ENCODE measurements at places on chromosomes 1 and 21. TPM values are rescaled to one million over a fixed set of nuclear protein-coding genes. Genes with fewer than 3 reads are reported as not detected.

The AP4B1 gene
- 15.5 TPM for total RNA-seq

DNA sequence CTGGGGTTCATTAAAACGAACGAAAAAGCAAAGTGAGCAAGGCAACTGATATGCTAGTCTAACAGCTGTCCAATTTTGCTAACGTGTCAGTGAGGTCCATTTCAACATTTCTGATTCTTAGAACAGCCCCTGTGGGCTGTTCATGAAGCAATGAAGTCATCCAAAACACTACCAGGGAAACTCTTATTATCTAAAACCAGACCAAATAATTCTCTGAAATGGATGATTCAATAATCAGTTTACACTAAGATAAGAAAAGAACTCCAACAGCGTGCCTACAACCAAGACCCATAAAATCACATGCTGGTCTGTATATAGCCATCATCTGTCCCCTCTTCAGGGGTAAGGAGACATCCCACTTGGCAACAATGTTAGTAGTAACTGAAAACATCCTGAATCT is 122.7 kb downstream of the TGFBR3 start:
- no peaks in the 10 kb centered on the region for H3K27me3 ChIP-seq
- no peak overlapping the region for H3K4me3 ChIP-seq
- H3K27ac ChIP-seq, result no peak overlapping the region
- peaks cover under 1% of the 10 kb centered on the region for H3K4me1 ChIP-seq

The PRDM15 gene
- total RNA-seq, result 13.4 TPM

- no peak overlapping the region for H3K27ac ChIP-seq
- H3K36me3 ChIP-seq, result no peaks in the 10 kb centered on the region
- H3K4me1 ChIP-seq, result no peaks in the 10 kb centered on the region
- H3K4me3 ChIP-seq, result no peak overlapping the region
Measured at GRCh38 chr21:41548781-41549180, 40.8 kb upstream of the TMPRSS2 start.

- peak overlapping the region; percentile 95 for H3K4me3 ChIP-seq
- H3K27me3 ChIP-seq, result no peaks in the 10 kb centered on the region
- no peaks in the 10 kb centered on the region for H3K36me3 ChIP-seq
Measured at GRCh38 chr1:180503280-180503862, 994 bp upstream of the ACBD6 start.

The SPATC1L gene
- 49.5 TPM for total RNA-seq

The KCNQ4 gene
- 2.5 TPM for total RNA-seq

The KRTAP21-2 gene
- total RNA-seq, result not detected

DNA sequence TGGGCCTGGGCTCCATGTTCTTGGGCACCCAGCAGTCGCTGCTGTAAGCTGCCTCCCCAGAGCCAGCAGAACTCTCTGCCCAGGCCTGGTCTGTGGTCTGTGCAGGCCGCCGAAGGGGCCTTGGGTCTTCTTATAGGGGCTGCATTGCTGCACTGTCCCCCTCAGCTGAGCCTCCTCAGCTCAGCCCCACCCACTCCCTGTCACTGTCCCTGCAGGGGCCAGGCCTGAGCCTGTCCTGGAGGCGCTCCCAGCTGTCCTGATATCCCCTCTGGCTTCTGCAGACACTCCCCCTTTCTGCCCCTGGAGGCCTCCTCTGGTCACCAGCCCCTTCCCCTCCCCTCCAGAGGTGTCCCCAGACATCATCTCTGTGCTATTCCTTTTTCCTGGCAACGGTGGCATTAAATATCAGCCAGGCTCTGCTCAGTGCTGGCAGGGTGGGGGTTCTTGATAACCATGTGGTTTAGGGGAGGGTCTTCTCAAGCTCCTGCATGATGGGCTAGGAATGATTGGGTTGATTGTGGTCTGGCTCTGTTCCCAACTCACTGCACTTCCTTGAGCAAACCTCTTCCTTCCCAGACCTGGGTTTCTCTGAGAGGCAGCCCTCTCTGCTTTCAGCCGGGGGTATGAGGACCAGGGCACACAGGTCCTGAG is 3.7 kb upstream of the FOXO6 start:
- no peaks in the 10 kb centered on the region for H3K36me3 ChIP-seq
- peaks cover 7% of the 10 kb centered on the region for H3K27me3 ChIP-seq
- DNase-seq, result no peak
- no peak overlapping the region for H3K4me3 ChIP-seq
- no peak overlapping the region for H3K27ac ChIP-seq
- peaks cover 31% of the 10 kb centered on the region for H3K4me1 ChIP-seq

The LCE2B gene
- total RNA-seq, result not detected

- DNase-seq, result peak; percentile 75
- H3K27me3 ChIP-seq, result no peaks in the 10 kb centered on the region
- H3K4me1 ChIP-seq, result peaks cover 13% of the 10 kb centered on the region
- H3K4me3 ChIP-seq, result no peak overlapping the region
Measured at GRCh38 chr1:20302108-20302471, 11.4 kb downstream of the VWA5B1 start.

DNA sequence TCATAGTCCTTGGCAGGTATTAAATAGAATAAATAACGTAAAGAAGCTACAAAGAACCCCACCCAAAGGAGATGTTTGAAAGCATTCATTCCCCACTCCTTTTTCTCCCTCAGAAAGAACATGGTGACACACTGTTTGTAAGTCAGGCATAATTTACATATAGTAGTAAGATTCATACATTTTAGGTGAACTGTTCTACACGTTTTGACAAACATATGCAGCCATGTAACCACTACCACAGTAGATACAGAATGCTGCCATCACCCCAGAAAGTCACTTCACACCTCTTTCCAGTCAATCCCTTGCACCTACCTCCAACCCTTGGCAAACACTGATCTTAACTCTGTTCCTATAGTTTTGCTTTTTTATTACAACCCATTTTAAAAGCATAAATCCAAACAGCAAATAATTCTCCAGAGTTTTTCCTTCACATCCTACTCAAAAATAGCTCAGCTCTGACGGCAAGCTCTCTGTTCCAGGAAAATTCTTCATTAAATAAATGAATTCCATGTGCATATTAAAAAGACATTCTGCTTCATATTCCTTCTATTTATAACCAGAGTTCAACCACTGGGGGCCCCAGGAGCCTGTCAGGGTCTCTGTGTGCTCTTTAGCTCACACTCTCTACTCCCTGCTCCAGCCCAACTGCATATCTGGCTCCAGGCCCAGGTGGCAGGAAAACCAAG is 258.8 kb downstream of the PLPP3 start:
- H3K27ac ChIP-seq, result no peak overlapping the region
- peaks cover 7% of the 10 kb centered on the region for H3K4me1 ChIP-seq
- no peak overlapping the region for H3K4me3 ChIP-seq
- no peaks in the 10 kb centered on the region for H3K27me3 ChIP-seq
- H3K36me3 ChIP-seq, result no peaks in the 10 kb centered on the region

DNA sequence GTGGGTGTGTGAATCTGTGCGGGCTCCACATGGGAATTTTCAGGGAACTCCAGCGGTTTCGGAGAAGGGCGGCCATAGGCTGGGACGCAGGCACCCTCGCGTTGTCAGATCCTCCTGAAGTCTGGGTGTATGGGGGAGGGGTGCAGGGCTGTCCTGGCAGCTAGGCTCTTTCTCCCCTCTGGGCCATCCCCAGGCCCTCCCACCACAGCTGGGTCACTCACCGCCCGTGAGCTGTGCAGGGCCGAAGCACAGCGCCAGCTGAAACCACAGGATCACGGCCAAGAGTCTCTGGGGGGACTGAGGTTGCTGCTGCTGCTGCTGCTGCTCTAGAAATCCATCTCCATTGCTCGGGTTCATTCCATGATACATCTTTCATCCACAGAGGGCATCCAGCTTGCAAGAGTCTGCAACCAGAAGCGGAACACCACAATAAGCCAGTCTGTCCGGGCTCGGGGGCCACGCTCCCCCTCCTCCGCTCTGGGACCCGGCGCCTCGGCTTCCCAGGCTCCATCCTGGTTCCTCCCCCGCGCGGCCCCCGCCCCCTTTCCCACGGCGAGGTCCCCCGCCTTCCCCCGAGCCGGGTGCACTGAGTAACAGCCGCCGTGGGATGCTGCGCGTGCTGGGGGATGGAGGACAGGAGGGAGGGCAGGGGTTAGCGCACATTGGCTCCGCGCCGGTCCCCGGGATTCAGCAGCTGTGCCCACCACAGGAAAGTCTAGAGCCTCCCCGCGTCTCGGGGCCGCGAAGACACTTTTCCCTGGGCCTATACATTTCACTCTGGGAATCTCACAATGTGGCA is 720 bp downstream of the SUSD4 start:
- peaks cover 74% of the 10 kb centered on the region for H3K27me3 ChIP-seq
- no peak overlapping the region for H3K27ac ChIP-seq
- peak overlapping the region; percentile 74 for H3K4me3 ChIP-seq
- no peaks in the 10 kb centered on the region for H3K36me3 ChIP-seq
- no peak for DNase-seq

- no peak for DNase-seq
- no peaks in the 10 kb centered on the region for H3K27me3 ChIP-seq
- no peaks in the 10 kb centered on the region for H3K4me1 ChIP-seq
- no peak overlapping the region for H3K27ac ChIP-seq
Measured at GRCh38 chr1:199102239-199102638, 463.4 kb downstream of the PTPRC start.

- H3K36me3 ChIP-seq, result no peaks in the 10 kb centered on the region
- no peak overlapping the region for H3K4me3 ChIP-seq
- H3K27me3 ChIP-seq, result no peaks in the 10 kb centered on the region
Measured at GRCh38 chr21:43572446-43572845, 86.8 kb downstream of the HSF2BP start.

- H3K4me3 ChIP-seq, result no peak overlapping the region
- H3K4me1 ChIP-seq, result peaks cover 31% of the 10 kb centered on the region
- H3K27ac ChIP-seq, result peak overlapping the region; percentile 80
Measured at GRCh38 chr1:232868793-232869491, 63.7 kb downstream of the MAP10 start.

DNA sequence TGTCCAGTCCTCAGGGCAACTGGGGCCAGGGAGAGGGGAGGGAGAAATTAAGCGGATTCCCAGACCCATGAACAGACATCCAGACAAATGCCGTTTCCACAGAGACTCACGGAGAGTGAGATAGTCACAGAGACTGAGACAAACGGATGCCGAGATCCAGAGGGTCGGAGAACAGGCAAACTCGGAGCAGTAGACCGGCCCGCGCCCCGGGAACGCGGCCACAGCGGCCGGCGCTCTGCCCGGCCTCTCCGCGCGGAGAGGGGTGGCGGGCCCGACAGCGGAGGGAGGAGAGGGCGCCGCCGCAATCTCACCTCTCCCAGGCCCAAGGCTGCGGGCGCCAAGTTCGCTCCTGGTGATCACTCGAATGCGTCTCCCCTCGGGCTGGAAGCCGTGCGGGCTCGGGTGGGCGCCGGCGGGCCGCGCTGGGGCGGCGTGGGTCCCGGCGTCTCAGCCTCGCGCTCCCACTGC is 831 bp upstream of the FOXD2 start:
- H3K27me3 ChIP-seq, result no peaks in the 10 kb centered on the region
- H3K4me3 ChIP-seq, result peak overlapping the region; percentile 77
- H3K4me1 ChIP-seq, result peaks cover 12% of the 10 kb centered on the region
- DNase-seq, result peak; percentile 24

- H3K27ac ChIP-seq, result no peak overlapping the region
- H3K4me3 ChIP-seq, result no peak overlapping the region
- H3K4me1 ChIP-seq, result no peaks in the 10 kb centered on the region
- H3K27me3 ChIP-seq, result no peaks in the 10 kb centered on the region
Measured at GRCh38 chr1:19179597-19180264, 30.3 kb downstream of the UBR4 start.

- no peaks in the 10 kb centered on the region for H3K27me3 ChIP-seq
- peaks cover 17% of the 10 kb centered on the region for H3K4me1 ChIP-seq
- DNase-seq, result no peak
- H3K36me3 ChIP-seq, result no peaks in the 10 kb centered on the region
- H3K27ac ChIP-seq, result no peak overlapping the region
Measured at GRCh38 chr1:41813755-41814745, 104.7 kb downstream of the HIVEP3 start.

DNA sequence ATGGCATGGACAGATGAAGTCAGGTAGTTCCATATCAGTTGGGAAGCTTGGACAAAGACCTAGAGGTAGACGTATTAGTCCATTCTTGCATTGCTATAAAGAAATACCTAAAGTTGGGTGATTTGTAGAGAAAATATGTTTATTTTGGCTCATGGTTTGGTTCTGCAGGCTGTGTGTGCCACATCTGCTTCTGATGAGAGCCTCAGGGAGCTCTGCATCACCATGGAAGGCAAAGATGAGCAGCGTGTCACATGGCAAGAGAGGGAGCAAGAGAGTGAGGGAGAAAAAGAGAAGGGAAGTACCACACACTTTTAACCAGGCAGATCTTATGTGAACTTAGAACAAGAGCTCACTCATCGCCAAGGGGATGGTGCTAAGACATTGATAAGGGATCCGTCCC is 9.0 kb downstream of the TSACC start:
- H3K27me3 ChIP-seq, result no peaks in the 10 kb centered on the region
- H3K27ac ChIP-seq, result no peak overlapping the region
- DNase-seq, result no peak
- H3K4me3 ChIP-seq, result no peak overlapping the region
- no peaks in the 10 kb centered on the region for H3K4me1 ChIP-seq

- no peaks in the 10 kb centered on the region for H3K27me3 ChIP-seq
- DNase-seq, result no peak
- no peak overlapping the region for H3K4me3 ChIP-seq
Measured at GRCh38 chr1:195335541-195335940, 1272.7 kb downstream of the KCNT2 start.

GRCh38 chr1:219476716-219477115 is 136.2 kb downstream of the ZC3H11B start:
- no peak overlapping the region for H3K27ac ChIP-seq
- H3K4me1 ChIP-seq, result peaks cover 5% of the 10 kb centered on the region
- H3K36me3 ChIP-seq, result no peaks in the 10 kb centered on the region
- no peaks in the 10 kb centered on the region for H3K27me3 ChIP-seq
- no peak for DNase-seq
- no peak overlapping the region for H3K4me3 ChIP-seq

GRCh38 chr1:115107516-115108260 is 18.4 kb upstream of the TSPAN2 start:
- H3K4me3 ChIP-seq, result no peak overlapping the region
- DNase-seq, result no peak
- H3K27me3 ChIP-seq, result no peaks in the 10 kb centered on the region
- no peaks in the 10 kb centered on the region for H3K36me3 ChIP-seq
- no peak overlapping the region for H3K27ac ChIP-seq

DNA sequence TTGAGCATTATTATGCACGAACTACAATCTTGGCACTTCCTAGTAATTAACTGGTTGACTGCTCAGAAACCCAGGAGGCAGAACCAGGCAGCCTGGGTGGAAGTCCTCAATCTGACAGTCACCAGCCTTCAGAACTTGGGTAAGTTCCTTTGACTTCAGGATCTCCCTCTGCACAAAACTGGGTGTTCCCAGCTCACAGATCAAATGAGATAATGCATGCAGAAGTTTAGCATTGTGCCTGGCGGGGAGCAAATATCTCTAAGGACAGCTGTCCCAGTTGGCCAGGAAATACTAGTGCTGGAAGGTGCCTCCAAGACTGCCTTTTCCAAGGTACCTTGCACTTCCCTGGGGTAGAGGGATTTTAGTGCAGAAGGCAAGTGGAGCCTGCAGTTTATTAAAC is 294.8 kb downstream of the PCP4 start:
- no peaks in the 10 kb centered on the region for H3K36me3 ChIP-seq
- no peak overlapping the region for H3K4me3 ChIP-seq
- H3K27me3 ChIP-seq, result no peaks in the 10 kb centered on the region
- no peak for DNase-seq
- H3K4me1 ChIP-seq, result no peaks in the 10 kb centered on the region

The NBPF4 gene
- total RNA-seq, result 0.07 TPM

GRCh38 chr1:22025368-22026155 is 24.1 kb downstream of the CELA3A start:
- H3K36me3 ChIP-seq, result no peaks in the 10 kb centered on the region
- H3K27ac ChIP-seq, result peak overlapping the region; percentile 96
- DNase-seq, result peak; percentile 89
- no peaks in the 10 kb centered on the region for H3K27me3 ChIP-seq
- H3K4me3 ChIP-seq, result peak overlapping the region; percentile 91

All from PC-3 (cell line).